ENCODE measurements at places on chromosomes 16 and 17. TPM values are rescaled to one million over a fixed set of nuclear protein-coding genes. Genes with fewer than 3 reads are reported as not detected.
A peak's percentile ranks its signal among the peaks of the same experiment; 100 is the strongest.

DNA sequence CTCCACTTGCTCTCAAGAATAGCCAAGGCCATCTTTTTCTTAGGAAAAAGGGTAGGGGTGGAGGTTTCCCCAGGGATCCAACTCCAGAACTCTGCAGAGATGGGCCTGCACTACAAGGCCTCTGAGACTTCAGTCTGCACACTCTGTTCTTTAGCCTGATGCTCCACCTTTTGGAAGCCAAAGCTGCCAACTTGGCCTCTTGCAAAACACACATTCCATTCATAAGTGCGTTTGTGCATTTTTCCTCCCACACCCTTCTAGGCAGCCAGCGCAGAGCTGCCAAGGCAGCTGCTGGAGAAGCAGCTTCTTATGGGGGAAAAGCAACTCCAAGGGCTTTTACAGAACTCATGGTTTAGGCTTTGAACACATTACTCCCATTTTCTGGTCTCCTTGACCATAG is 45.3 kb downstream of the REXO5 start:
- no peak overlapping the region for H3K4me3 ChIP-seq
- peak overlapping the region; percentile 53 for H3K27ac ChIP-seq
- H3K4me1 ChIP-seq: peaks cover 44% of the 10 kb centered on the region
- no peaks in the 10 kb centered on the region for H3K27me3 ChIP-seq
- H3K36me3 ChIP-seq: peaks cover 22% of the 10 kb centered on the region
- DNase-seq: peak; percentile 57

GRCh38 chr17:38719943-38720641 is 10.0 kb upstream of the CISD3 start:
- H3K27ac ChIP-seq: no peak overlapping the region
- no peak for DNase-seq
- no peaks in the 10 kb centered on the region for H3K27me3 ChIP-seq
- peaks cover 36% of the 10 kb centered on the region for H3K36me3 ChIP-seq
- H3K4me3 ChIP-seq: no peak overlapping the region

- no peaks in the 10 kb centered on the region for H3K36me3 ChIP-seq
- H3K27me3 ChIP-seq: peaks cover 3% of the 10 kb centered on the region
- DNase-seq: peak; percentile 79
- no peaks in the 10 kb centered on the region for H3K4me1 ChIP-seq
- no peak overlapping the region for H3K4me3 ChIP-seq
Observed at GRCh38 chr17:279331-279730, 73.3 kb downstream of the RPH3AL start.

GRCh38 chr17:28053725-28054124 is 11.2 kb downstream of the NLK start:
- no peaks in the 10 kb centered on the region for H3K36me3 ChIP-seq
- no peak for DNase-seq
- no peak overlapping the region for H3K27ac ChIP-seq
- peaks cover 11% of the 10 kb centered on the region for H3K4me1 ChIP-seq

Gene CHST6
- 1.1 TPM for total RNA-seq

GRCh38 chr17:74757502-74757901 is 9.1 kb downstream of the NHERF1 start:
- no peak overlapping the region for H3K27ac ChIP-seq
- no peaks in the 10 kb centered on the region for H3K36me3 ChIP-seq
- no peaks in the 10 kb centered on the region for H3K27me3 ChIP-seq
- peaks cover 35% of the 10 kb centered on the region for H3K4me1 ChIP-seq
- no peak overlapping the region for H3K4me3 ChIP-seq
- peak; percentile 85 for DNase-seq

GRCh38 chr17:82047914-82048570 is 3.6 kb downstream of the RFNG start:
- H3K27ac ChIP-seq: no peak overlapping the region
- no peaks in the 10 kb centered on the region for H3K27me3 ChIP-seq
- H3K4me3 ChIP-seq: no peak overlapping the region
- H3K36me3 ChIP-seq: peaks cover 30% of the 10 kb centered on the region
- peak; percentile 73 for DNase-seq

- no peak overlapping the region for H3K27ac ChIP-seq
- H3K4me1 ChIP-seq: peaks cover 35% of the 10 kb centered on the region
- DNase-seq: no peak
Observed at GRCh38 chr17:43396491-43397060, 2.2 kb upstream of the ARL4D start.

- H3K4me1 ChIP-seq: peaks cover 9% of the 10 kb centered on the region
- no peak overlapping the region for H3K4me3 ChIP-seq
- peaks cover 21% of the 10 kb centered on the region for H3K36me3 ChIP-seq
- no peak for DNase-seq
Observed at GRCh38 chr16:50761267-50761666, 19.4 kb downstream of the CYLD start.

DNA sequence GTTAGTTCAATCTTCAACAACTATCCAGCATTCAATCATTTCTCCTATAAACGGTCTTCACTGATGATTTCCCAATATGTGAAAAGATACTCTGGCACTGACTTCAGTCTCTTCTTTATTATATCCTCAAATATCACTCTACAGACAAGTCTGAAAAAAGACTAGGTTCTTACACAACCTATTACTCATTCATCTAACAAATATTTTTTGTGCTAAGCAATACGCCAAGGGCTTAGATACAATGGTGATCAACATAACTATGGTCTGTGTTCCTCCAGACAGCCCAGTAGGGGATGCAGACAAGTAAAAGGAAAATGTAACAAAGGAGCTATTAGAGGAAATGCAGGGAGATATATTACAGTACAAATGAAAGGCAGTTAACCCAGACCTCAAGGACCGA is 63.9 kb downstream of the MYO1D start:
- no peaks in the 10 kb centered on the region for H3K36me3 ChIP-seq
- no peak overlapping the region for H3K4me3 ChIP-seq
- peak overlapping the region; percentile 21 for H3K27ac ChIP-seq

Data from osteoblast (primary cell).